Motor neuron (in vitro differentiated cells): ENCODE measurements at places on chromosomes 16 and 17. TPM values are rescaled to one million over a fixed set of nuclear protein-coding genes. Genes with fewer than 3 reads are reported as not detected.

The TMEM114 gene
- 0.97 and 1.3 TPM in 2 replicates for total RNA-seq

The RNF227 gene
- 3.9 TPM in 2 replicates for total RNA-seq

The TBC1D3K gene
- total RNA-seq, result not detected in 2 replicates

The PIRT gene
- total RNA-seq, result 27.4 and 28.4 TPM in 2 replicates

The ATP1B2 gene
- 0.31 and 0.38 TPM in 2 replicates for total RNA-seq

The GNAO1 gene
- 38.6 and 43.0 TPM in 2 replicates for total RNA-seq

The SDR42E2 gene
- 0.21 and 0.45 TPM in 2 replicates for total RNA-seq

The UNC45B gene
- total RNA-seq, result not detected in 2 replicates

The KIAA0513 gene
- 14.4 and 16.5 TPM in 2 replicates for total RNA-seq

The PIGS gene
- total RNA-seq, result 51.0 and 55.9 TPM in 2 replicates

The GOSR2 gene
- total RNA-seq, result 32.2 and 37.4 TPM in 2 replicates

The ZSCAN10 gene
- total RNA-seq, result 0.71 and 1.5 TPM in 2 replicates

The SLC5A11 gene
- 0.25 and 0.36 TPM in 2 replicates for total RNA-seq

The PRSS36 gene
- total RNA-seq, result 1.5 and 1.9 TPM in 2 replicates
